Osteoblast (primary cell): ENCODE measurements at places on chromosomes 1 and 21. TPM values are rescaled to one million over a fixed set of nuclear protein-coding genes. Genes with fewer than 3 reads are reported as not detected.
A peak's percentile ranks its signal among the peaks of the same experiment; 100 is the strongest.

DNA sequence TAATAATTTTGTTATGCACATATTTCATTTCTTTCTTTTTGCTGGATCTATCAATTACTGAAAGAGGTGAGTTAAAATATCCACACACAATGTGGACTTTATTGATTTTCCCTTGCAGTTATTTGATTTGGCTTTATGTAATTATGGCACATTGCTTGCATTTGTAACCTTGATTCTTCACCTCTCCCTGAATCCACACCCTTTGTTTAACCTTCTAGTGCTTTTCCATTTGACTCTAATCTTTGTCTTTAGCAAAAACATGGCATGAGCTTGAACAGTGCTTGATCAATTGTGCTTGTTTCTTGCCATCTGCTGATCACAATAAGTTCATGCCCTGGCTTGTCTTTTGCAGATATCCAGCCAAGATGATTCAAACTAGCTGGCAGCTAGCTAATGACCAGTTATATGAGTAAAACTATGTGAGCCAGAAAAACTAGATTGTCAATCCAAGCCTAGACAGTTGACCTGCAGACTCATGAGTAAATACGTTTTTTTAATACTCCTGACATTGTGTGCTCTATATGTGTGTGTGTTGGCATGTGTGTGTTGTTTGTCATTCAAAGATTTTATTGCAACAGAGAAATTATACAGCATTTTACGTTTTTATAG is 899.2 kb downstream of the NCAM2 start:
- H3K4me1 ChIP-seq: no peaks in the 10 kb centered on the region
- no peak overlapping the region for H3K27ac ChIP-seq
- H3K36me3 ChIP-seq: no peaks in the 10 kb centered on the region
- no peaks in the 10 kb centered on the region for H3K27me3 ChIP-seq
- DNase-seq: peak; percentile 32

GRCh38 chr21:31731056-31731856 is 662 bp downstream of the SCAF4 start:
- H3K4me1 ChIP-seq: peaks cover 20% of the 10 kb centered on the region
- peak overlapping the region; percentile 74 for H3K27ac ChIP-seq
- no peaks in the 10 kb centered on the region for H3K27me3 ChIP-seq
- peak; percentile 95 for DNase-seq

S100A3 gene
- 4.4 and 7.6 TPM in 2 replicates for total RNA-seq

NPR1 gene
- total RNA-seq: under 0.01 TPM in 1 of 2 replicates, not detected in the other

BTBD8 gene
- total RNA-seq: 5.8 and 8.3 TPM in 2 replicates
